CD4-positive, alpha-beta memory T cell (primary cell): ENCODE measurements at places on chromosomes 4 and X. TPM values are rescaled to one million over a fixed set of nuclear protein-coding genes. Genes with fewer than 3 reads are reported as not detected.

The GC gene
- not detected for total RNA-seq

The DSPP gene
- total RNA-seq = not detected

The MAML3 gene
- total RNA-seq = 3.7 TPM

The MAGEC1 gene
- not detected for total RNA-seq

GRCh38 chrX:47650164-47651042 is at the start of gene ELK1:
ELK1 (minus strand) TSS chrX:47650563; CDS start chrX:47641441, 9,122 bp downstream.
- no peaks in the 10 kb centered on the region for H3K27me3 ChIP-seq
- H3K4me3 ChIP-seq = peak within 1 kb of the TSS; percentile 69
- H3K36me3 ChIP-seq = peaks cover 10% of the 10 kb centered on the region
- DNase-seq = peak; percentile 88

GRCh38 chr4:4461850-4462249 is 74.9 kb downstream of the NSG1 start:
- H3K4me1 ChIP-seq = peaks cover 48% of the 10 kb centered on the region
- peaks cover 5% of the 10 kb centered on the region for H3K36me3 ChIP-seq
- no peaks in the 10 kb centered on the region for H3K27me3 ChIP-seq
- peak overlapping the region; percentile 52 for H3K27ac ChIP-seq
- no peak overlapping the region for H3K4me3 ChIP-seq
- peak; percentile 88 for DNase-seq

DNA sequence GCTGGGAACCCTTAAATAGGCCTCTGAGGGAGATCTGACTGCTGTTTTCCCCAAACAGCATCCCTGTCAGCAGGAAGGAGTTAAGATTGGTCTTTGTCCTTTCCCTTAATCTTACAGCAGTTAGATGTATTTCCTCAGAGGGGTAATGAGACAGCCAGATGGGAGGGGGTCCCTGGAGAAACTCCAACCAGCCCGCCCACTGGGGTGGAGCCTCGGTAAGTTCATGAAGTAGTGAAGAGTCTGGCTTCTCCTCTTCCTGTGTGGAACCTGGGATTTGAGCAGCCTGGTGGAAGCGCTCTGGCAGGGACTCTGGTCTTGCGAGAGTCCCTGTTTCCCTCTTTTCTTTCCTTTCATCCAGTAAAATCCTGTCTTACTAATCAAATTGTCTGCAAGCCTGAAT is 330.0 kb downstream of the TLL1 start:
- no peaks in the 10 kb centered on the region for H3K27me3 ChIP-seq
- no peaks in the 10 kb centered on the region for H3K4me1 ChIP-seq

DNA sequence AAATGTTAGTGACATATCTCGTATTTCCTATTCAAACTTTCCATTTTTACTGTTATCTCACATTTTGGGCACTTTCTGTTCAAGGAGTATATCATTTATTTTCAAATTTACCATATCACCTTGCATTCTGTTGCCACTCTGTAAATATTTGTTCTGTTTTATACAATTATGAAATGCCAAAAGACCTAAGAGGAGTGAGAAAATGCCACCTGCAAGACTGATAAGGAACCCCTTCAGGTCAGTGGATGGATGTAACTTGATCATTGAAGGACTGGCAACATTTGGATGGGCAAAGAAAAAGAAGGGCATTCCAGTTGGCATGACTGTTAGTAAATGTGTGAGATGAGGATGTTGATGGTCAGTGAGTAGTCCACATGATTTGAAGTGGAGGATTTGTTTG is 79.1 kb downstream of the OTC start:
- no peak for DNase-seq
- H3K4me1 ChIP-seq = no peaks in the 10 kb centered on the region
- H3K27ac ChIP-seq = no peak overlapping the region

DNA sequence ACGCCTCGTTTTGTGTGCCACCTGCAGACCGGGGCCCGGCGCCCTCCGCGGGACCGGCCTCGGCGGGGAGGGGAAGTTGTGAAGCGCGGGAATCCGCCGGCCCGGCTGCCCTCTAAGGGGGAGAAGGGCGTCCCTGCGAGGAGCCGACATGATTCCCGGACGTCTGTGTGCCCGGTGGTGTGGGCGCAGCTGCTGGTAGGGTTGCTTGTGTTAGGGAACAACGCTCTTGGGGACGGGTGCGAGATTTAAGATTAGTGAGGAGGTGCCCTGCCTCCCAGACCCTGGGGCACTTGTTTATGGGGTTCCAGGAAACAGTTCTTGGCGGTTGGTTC is 627 bp downstream of the CDKN2AIP start:
- peak overlapping the region; percentile 77 for H3K4me3 ChIP-seq
- no peaks in the 10 kb centered on the region for H3K27me3 ChIP-seq
- no peak for DNase-seq
- peak overlapping the region; percentile 96 for H3K27ac ChIP-seq
- peaks cover 28% of the 10 kb centered on the region for H3K36me3 ChIP-seq

DNA sequence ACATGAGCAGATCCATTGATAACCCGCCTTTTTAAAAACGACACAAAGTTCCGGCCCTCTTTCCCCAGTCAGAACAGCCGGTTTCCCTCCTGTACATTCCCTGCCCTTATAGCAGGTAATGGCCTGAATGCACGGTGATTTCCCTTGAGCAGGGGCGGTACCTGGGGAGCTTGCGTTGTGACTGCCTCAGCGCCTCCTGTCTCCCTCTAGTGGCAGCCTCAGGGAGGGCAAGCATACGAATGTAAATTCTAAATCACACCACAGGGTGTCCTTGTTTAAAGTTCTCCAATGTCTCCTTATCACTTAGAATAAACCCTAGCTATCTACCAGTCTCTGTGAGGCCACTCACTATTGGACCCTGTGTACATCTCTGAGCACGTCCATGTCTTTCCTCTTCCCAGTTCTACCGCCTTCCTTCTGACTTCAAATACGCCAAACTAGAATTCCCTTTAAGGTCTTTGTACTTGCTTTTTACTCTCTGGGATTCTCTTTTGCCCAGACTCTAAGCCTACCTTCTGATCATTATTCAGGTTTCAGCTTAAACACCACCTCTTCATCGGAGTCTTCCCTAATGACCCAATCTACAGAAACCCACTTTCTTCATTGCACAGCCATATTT is 18.4 kb upstream of the LDB2 start:
- H3K27ac ChIP-seq = no peak overlapping the region
- DNase-seq = peak; percentile 38
- no peak overlapping the region for H3K4me3 ChIP-seq
- H3K4me1 ChIP-seq = no peaks in the 10 kb centered on the region

GRCh38 chrX:87895421-87895820 is 377.8 kb downstream of the KLHL4 start:
- DNase-seq = no peak
- no peaks in the 10 kb centered on the region for H3K27me3 ChIP-seq

DNA sequence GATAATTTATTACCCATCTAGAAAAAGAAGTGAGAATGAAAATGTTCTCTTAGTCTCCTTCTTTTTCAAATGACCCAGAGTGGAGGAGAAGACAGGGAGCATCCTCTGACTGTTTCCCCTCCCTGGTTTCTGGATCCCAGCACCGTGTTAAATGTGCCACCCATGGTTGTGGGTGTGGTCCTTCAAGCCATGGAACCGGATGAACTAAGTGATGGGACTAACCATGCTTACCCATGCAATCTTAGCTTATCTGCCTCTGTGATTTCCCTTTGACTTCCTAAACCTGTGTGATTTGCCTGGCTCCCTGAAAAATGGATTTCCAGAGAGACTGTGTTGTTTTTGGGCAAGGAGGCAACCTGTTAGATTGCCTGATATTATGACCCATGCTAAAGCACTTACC is 437.1 kb downstream of the MAGEB5 start:
- no peaks in the 10 kb centered on the region for H3K36me3 ChIP-seq
- H3K4me3 ChIP-seq = no peak overlapping the region
- no peaks in the 10 kb centered on the region for H3K27me3 ChIP-seq
- no peak overlapping the region for H3K27ac ChIP-seq
- H3K4me1 ChIP-seq = no peaks in the 10 kb centered on the region

- H3K27me3 ChIP-seq = no peaks in the 10 kb centered on the region
- H3K4me1 ChIP-seq = no peaks in the 10 kb centered on the region
- no peaks in the 10 kb centered on the region for H3K36me3 ChIP-seq
- no peak for DNase-seq
- no peak overlapping the region for H3K27ac ChIP-seq
Measured at GRCh38 chr4:53705151-53705764, 114.0 kb upstream of the LNX1 start.

DNA sequence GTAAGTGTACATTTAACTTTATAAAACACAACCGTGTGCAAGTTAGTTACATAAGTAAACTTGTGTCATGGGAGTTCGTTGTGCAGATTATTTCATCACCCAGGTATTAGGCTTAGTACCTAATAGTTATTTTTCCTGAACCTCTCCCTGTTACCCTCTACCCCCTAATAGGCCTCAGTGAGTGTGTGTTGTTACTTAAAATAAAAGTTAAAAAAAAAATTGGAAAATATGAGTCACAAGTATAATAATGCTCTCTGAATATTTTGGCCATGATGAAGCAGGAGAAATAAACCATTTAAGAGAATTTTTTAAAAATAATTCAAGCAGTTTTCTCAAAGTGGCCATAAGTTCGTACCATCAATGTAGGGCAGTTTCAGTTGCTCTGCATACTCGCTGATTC is 105.1 kb upstream of the GRID2 start:
- no peaks in the 10 kb centered on the region for H3K4me1 ChIP-seq
- no peaks in the 10 kb centered on the region for H3K27me3 ChIP-seq
- H3K27ac ChIP-seq = no peak overlapping the region
- no peak overlapping the region for H3K4me3 ChIP-seq

GRCh38 chr4:102440498-102440897 is 60.7 kb upstream of the NFKB1 start:
- no peaks in the 10 kb centered on the region for H3K27me3 ChIP-seq
- no peaks in the 10 kb centered on the region for H3K36me3 ChIP-seq
- H3K4me3 ChIP-seq = no peak overlapping the region
- no peak for DNase-seq
- H3K27ac ChIP-seq = no peak overlapping the region
- H3K4me1 ChIP-seq = no peaks in the 10 kb centered on the region

DNA sequence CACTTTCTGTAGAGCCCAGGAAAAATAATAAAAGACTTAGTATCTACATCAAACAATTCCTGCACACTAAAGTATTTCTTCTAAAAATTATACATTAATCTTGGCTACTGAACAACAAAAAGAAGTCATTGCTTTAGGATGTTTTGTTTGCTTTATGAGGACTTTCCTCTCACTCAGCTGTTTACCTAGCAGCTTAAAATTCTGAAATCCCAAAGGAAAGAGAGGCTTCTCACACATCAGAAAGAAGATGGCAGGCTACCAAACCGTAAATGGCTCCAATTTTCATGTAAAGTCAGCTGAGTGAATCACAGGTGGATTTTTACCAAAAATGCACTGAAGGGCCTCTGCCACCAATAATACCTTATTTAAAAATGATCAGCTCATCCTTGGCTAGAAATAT is 9.0 kb upstream of the TRPC3 start:
- H3K4me1 ChIP-seq = no peaks in the 10 kb centered on the region
- no peaks in the 10 kb centered on the region for H3K27me3 ChIP-seq
- no peak overlapping the region for H3K4me3 ChIP-seq
- DNase-seq = no peak

GRCh38 chr4:187606581-187606980 is 389.0 kb upstream of the ZFP42 start:
- DNase-seq = no peak
- no peaks in the 10 kb centered on the region for H3K4me1 ChIP-seq
- H3K4me3 ChIP-seq = no peak overlapping the region
- H3K27me3 ChIP-seq = no peaks in the 10 kb centered on the region
- no peak overlapping the region for H3K27ac ChIP-seq

GRCh38 chr4:75251547-75251946 is 262.7 kb downstream of the RCHY1 start:
- no peak for DNase-seq
- H3K36me3 ChIP-seq = no peaks in the 10 kb centered on the region
- no peaks in the 10 kb centered on the region for H3K4me1 ChIP-seq

DNA sequence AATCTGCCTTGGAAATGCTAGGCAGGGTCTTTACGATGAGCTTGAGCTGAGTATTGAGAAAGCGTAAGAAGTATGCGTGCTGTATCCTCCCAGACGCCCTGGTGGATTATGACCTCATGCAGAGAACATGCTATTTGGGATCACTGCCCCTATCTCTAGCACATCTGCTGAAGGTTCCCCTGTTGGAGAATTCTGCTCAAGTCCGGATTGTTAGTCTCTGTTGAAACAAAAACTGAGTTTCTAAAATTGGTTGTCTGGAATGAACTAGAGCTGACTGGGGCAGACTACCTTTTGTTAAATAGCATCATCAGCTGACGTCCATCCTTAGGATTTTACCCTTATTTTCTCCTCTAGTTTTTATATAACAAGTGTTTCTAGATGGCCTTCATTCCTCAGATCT is 7.5 kb downstream of the FHDC1 start:
- H3K27me3 ChIP-seq = peaks cover 17% of the 10 kb centered on the region
- H3K27ac ChIP-seq = no peak overlapping the region
- no peak for DNase-seq

DNA sequence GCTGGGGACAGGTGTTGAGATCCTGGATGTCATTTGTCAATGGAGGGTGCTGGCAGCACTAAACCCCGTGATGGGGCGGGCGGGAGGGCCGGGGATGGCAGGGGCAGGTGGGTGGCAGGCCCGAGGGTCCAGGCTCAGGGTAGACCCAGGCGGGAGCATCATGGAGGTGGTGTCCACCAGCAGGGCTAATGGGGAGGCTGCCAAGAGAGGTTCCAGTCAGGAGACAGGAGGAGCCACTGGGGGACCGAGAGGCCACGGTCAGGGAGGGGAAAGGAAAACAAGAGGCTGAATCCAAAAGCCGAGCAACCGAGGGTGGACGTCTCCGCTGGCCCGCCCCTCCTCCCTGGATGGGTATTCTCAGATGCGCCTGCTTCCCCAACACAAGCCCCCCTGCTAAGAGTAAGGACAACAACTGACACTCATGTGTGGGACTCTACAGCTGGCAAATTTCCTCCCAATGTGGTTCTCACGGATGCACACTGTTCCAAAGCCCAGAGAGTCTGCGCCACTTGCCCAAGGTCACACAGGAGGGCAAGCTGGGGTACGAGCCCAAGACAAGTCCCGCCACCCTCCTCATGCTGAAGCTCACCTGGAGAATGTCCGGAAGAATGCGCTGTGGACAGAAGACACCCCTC is 132.0 kb downstream of the CPZ start:
- H3K36me3 ChIP-seq = no peaks in the 10 kb centered on the region
- H3K27me3 ChIP-seq = no peaks in the 10 kb centered on the region
- H3K4me1 ChIP-seq = no peaks in the 10 kb centered on the region
- no peak for DNase-seq
- no peak overlapping the region for H3K4me3 ChIP-seq

- peaks cover 4% of the 10 kb centered on the region for H3K4me1 ChIP-seq
- DNase-seq = no peak
- H3K27me3 ChIP-seq = no peaks in the 10 kb centered on the region
- no peak overlapping the region for H3K27ac ChIP-seq
- H3K36me3 ChIP-seq = no peaks in the 10 kb centered on the region
Measured at GRCh38 chr4:83189631-83190136, 75.2 kb upstream of the PLAC8 start.
